ENCODE measurements at places on chromosomes 5 and 9. TPM values are rescaled to one million over a fixed set of nuclear protein-coding genes. Genes with fewer than 3 reads are reported as not detected.

GRCh38 chr5:150412319-150413175 lies at the start of gene CD74:
Gene CD74 (minus strand): TSS chr5:150412910. CDS start chr5:150412749, 161 bp downstream.
- H3K36me3 ChIP-seq = no peaks in the 10 kb centered on the region
- peaks cover 28% of the 10 kb centered on the region for H3K4me1 ChIP-seq
- DNase-seq = peak; percentile 85
- peak within 1 kb of the TSS; percentile 50 for H3K4me3 ChIP-seq

DNA sequence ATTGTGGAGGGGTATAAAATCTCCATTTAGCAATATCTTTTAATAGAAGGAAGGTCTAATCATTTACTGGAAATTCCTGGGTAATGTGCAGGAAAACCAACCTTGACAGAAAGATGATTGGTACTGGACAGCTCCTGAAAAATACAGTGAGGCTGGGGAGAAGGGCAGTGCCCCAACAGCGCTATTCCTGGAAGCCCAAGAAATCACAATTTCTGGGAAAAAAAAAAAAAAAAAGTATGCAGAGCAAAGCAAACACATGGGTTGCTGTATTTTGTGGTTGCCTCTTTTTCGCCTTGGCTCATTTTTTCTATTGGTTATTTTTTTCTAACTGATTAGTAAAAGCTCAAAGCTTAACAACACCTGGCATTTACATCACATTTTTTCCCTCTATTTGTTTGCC lies 249.7 kb downstream of the ENC1 start:
- DNase-seq = no peak
- H3K36me3 ChIP-seq = no peaks in the 10 kb centered on the region
- no peaks in the 10 kb centered on the region for H3K27me3 ChIP-seq
- no peak overlapping the region for H3K4me3 ChIP-seq

- no peak within 1 kb of the TSS for H3K4me3 ChIP-seq
- H3K4me1 ChIP-seq = peaks cover 9% of the 10 kb centered on the region
- no peak within 1 kb of the TSS for H3K27ac ChIP-seq
- peaks cover 31% of the 10 kb centered on the region for H3K27me3 ChIP-seq
These were observed at the start of gene HAPLN1 for GRCh38 chr5:83720836-83721537. Gene HAPLN1 (minus strand): TSS chr5:83720855. CDS start chr5:83673523, 47,332 bp downstream.

DNA sequence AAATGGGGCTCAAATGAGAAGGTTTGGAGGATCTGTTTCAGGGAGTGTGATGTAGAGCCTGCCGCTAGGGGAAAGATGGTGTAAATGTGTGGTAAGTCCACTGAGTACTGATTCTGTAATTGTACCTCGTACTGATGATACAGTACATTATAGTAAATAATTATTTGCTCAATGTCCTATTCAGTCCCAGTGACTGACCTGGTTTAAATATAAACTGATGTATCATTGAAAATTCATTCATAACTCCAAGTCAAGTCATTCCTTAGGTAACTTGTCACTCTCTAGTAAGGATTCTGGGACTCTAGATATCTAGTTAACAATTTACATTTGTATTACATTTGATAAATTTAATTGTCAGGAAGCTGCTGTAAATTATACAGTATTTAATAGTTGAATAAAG lies 667.3 kb downstream of the DTWD2 start:
- no peaks in the 10 kb centered on the region for H3K36me3 ChIP-seq
- H3K4me3 ChIP-seq = no peak overlapping the region
- no peak for DNase-seq
- H3K27me3 ChIP-seq = no peaks in the 10 kb centered on the region
- no peak overlapping the region for H3K27ac ChIP-seq

Gene HTR1A
- not detected for total RNA-seq
